Uterus (tissue), 4 donors: ENCODE measurements at places on chromosomes 3 and 15.

DNA sequence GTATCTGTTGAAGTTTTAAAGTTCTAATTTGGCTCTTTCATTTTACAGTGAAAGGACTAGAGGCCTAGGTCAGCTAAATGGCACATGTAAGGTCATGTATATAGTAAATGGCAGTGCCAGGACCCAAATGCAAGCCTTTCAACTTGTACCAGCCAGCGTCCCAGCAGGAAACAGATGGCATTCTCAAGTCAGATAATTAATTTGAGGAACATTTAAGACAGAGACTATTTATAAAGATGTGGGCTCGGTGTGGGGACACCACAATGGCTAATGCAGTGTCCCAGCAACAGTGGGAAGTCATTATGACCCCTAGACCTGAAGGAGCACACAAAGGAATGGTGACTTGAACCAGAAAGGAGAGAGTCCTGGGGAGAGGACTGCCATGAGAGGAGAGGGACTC, 6.1 kb downstream of the MINDY4B start:
- no peak for DNase-seq

GRCh38 chr15:66646308-66646707, 55.7 kb upstream of the SMAD6 start:
- no peak for DNase-seq

DNA sequence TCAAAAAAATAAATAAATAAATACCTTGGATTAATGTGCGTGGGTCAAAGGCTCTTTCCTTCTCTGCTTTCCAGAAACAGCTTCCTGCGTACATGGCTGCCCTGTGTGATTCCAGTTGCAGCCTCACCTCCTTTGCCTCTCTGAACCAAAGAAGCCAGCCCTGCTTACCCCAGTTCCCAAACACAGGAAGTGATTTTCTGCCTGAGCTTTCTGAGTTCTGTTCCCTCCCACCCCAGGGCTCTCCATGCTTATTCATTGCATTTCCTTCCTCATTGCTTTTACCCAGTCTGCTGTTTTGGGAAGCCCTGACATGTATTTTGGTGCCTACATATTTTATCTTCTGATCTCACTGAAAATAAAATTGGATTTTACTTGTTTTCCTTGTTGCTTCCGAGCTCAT, 15.4 kb downstream of the ZSCAN2 start:
- DNase-seq = no peak

- no peak for DNase-seq
Observed at GRCh38 chr15:33069161-33069560, 125.4 kb downstream of the FMN1 start.

DNA sequence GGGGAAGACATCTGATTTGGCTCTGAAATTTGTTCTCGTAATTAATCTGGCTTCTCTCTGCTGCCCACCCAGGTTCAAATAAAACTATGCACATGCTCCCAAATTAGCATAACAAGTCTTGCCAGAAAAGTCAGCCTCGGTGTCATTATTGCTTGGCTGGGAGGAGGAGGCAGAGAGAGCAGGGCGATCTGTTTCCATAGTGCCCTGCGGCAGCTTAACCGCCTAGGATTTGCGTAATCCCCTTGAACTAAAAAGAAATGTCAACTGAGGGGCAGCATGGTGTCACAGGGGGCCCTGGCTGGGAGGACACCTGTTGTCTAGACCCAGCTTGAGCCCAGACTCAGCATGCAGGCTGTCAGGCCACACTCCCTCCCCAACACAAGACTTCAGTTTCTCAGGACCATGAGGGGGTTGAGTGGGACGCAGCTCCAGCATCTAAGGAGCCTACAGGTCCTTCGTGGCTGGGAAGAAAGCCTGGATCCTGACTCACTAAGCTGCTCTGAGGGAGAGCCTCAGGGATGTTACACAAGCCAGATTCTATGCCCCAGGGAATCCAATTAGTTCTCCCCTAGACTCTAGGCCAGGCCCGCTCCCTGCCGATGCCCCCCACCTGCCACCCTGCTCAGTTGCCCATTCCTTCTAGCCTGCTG, 17.3 kb downstream of the MRPS11 start:
- no peak for DNase-seq

- DNase-seq = peak; percentile 87
Observed at GRCh38 chr3:134473868-134474546, 11.8 kb downstream of the ANAPC13 start.

DNA sequence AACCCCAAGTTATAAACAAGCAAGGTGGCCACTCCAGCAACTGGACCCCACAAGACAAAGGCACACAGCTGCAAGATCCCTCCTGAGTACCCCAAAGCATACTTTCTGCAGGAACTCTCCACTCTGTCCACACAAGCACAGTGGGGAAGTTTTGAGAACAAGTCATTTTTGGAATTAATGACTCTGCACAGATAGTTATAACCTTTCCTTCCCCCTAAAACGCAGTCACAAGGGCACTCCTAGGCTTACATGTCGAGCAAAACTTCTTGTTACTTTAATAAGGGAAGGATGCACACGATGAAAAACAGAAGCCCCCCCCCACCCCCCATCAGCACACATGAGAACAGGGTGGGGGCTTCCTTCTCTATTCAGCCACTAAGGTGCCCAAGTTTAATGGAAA, 1.2 kb downstream of the STIMATE start:
- no peak for DNase-seq

GRCh38 chr3:160860346-160860745, 104.3 kb downstream of the PPM1L start:
- no peak for DNase-seq

DNA sequence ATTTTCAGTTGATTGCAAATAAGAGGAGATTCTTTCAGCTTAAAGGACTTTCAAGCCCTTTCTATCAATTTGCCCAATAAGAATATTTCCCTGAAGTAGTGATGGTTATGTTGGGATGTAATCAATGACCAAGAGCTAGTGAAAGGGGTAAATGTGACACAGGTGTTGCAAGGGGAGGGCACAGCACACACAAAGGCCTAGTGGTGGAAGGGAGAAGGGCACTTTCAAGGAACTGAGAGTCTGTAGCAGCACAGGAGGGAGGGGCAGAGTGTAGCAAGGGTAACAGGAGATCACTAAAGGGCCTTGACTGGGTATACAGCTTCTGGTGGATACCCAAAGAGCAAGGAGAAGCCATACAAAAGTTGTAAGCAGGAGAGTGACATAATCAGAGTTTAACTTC, 217.8 kb upstream of the ARHGEF26 start:
- no peak for DNase-seq
